Mesothelial cell of epicardium (in vitro differentiated cells): ENCODE measurements at places on chromosomes 4 and X.

DNA sequence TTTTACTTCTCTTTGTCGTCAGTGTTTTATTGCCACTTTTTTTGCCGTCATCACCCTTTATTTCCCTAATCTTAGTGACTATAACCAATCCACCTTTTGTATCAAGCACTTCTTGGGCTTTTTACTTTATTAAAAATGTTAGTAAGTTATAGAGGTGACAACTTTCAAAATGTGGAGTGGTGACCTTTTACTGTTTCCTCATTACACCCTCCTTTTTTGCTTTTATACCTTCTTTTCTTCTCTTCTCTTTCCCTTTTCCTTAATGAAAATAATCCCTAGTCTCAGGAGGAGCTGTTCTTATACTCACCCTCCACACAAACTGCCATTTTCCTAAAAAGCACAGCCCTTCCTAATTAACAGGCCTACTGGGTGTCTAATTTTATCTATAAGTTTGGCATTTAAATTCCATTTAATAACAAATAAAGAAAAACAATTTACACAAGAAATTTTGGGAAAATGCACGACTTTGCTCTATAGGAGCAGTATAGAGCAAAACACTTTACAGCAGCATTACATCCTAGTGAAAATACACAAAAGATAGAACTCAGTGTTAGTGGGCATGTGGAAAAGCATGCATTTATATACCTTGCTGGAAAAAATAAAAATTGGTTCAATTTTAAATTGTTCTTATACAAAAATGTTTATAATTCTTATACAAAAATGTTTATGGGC is 27.3 kb downstream of the BBS12 start:
- no peak for DNase-seq

GRCh38 chrX:39283239-39283638 is 482.0 kb downstream of the MID1IP1 start:
- DNase-seq, result no peak

DNA sequence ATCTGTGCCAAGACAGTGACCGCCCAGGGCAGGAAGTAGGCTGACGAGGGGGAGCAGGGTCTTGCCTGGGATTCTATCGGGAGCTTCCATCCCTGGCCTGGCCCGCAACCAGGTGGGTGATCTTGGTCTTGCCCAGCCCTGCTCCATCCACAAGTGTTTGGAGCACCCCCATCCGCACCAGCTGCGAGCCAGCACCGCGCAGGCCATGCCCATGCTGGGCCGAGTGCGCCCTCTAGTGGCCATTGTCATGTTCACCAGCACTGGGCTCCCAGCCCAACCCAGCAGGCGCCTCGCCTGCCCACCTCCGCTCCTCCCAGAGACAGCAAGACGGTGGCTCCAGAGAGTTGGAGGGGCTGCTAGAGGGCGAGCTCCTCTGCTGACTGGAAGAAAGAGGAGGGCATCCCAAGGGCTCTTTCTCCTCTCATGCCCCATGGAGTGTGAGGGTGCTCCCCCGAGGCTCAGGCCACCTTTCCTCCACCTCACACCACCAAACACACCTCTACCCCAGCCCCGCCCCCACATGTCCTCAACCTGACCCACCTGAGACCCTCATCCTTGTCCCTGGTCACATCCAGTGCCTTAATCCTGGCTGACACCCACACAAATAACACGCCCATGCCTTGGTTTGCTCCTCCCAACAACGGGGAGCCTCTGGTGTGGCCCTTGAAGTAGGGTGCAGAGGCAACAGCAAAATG is 9.8 kb upstream of the ATP2B3 start:
- DNase-seq, result peak; percentile 78

DNA sequence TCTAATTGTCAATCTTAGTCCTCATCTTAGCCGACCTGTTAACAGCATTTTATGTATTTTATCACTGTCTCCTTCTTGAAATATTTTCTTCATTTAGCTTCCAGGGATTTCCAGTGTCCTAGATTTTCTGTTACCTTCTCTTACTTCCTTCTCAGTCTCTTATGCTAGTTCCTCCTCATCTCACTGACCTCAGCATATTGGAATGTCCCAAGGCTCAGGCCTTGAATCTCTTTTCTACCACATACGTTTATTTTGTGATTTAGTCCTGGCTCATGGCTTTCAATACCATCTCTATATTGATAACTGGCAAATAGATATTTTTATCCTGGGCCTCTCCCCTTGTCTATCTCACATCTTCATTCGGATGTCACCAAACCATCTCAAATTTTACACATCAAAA is 61.1 kb downstream of the IQCM start:
- DNase-seq, result no peak

GRCh38 chrX:121496966-121497365 is 449.6 kb downstream of the GLUD2 start:
- DNase-seq, result no peak

DNA sequence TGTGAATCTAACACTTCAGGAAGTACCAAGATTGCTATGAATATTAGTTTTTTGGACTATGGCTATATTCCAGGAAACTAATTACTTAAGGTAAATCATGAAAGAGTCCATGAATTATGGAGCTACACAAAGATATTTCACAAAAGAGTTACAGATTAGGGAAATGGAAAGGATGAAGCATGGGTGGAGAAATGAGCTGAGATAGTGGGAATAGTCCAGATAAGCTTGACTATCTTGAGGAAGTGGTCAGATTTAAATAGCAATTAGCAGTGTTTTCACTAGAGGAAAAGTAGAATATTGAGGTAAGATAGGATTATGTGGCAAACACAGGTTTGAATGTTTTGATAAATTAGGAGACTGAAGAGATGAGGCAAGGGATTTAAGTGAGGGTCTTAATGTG is 42.1 kb upstream of the C1GALT1C1 start:
- no peak for DNase-seq

DNA sequence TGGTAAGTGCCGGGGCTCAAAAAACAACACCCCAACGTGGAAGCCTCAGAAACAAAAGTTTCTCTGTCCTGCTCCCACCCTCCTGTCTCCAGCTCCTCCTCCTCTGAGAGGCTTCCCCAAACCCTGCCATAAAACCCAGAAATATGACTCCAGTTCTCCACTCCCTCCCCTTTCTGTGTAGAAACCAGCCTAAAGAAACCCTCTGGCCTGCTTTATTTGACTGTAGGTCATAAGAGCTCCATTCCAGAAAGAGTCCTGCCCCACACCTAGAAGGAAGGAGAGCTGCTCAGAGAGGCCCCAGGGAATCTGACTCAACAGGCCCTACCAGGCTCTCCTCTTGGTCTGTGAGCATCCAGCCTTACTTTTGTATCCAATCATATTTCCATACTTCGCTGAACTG is 872 bp upstream of the S100P start:
- no peak for DNase-seq

DNA sequence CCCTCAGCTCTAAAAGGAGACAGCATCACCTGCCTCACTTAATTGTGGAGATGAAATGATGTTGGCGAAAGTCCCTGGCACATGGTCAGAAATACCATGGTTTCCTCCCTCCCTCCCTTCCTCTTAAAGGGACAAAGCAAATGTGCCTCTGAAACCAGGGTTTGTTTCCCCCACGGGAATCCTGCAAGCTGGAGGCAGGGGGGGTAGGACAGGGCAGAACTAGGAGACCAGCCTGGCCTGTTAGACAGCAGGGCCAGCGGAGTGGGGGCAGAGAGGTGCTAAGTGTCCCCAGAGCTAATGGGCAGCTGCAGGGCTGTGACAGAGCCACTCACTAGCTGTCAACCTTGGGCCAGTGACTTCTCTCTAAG is 5.7 kb downstream of the RTL5 start:
- no peak for DNase-seq

GRCh38 chr4:16869594-16870245 is 28.7 kb downstream of the LDB2 start:
- no peak for DNase-seq

- DNase-seq, result no peak
Observed at GRCh38 chr4:126372634-126373033, 1057.9 kb downstream of the FAT4 start.

GRCh38 chrX:48460606-48461005 is 9.5 kb downstream of the SLC38A5 start:
- no peak for DNase-seq

- DNase-seq, result no peak
Observed at GRCh38 chr4:179007755-179008154, 1565.5 kb upstream of the AGA start.

- no peak for DNase-seq
Observed at GRCh38 chrX:57918750-57919436, 8.6 kb upstream of the ZXDA start.

DNA sequence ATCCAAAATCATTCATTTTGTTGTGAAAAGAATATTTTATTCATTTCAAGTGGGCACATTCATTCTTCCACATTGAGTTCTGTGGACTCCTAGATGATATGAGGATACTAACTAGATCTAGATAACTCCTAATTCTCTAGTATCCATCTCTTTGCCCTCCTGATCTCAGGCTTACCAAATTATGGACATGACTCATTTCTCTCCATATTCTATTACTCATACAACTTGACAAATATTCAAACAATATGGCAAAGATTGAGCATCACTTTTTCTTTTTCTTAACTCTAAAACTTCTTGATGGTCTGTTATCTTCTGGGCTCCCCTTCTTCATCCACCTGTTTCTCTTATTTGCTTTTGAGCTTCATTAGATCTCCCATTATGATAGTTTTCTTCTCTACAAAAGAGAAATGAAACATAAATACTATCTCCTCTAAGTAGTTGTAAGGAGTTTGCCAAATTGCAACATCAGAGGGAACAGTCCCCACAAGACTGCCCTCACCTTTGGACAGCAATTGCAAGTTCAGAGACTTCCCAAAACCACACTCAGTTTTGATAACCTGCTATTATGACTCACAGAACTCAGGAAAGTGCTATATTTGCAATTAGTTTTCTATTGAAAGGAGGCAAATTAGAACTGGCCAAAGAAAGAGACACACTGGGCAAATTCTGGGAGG is 422.9 kb downstream of the SPRY1 start:
- DNase-seq, result no peak

GRCh38 chrX:78831523-78831922 is 84.0 kb downstream of the LPAR4 start:
- no peak for DNase-seq

GRCh38 chr4:55733932-55734331 is 85.7 kb upstream of the EXOC1L start:
- no peak for DNase-seq

GRCh38 chr4:123849495-123849894 is 452.9 kb downstream of the SPRY1 start:
- DNase-seq, result no peak

GRCh38 chrX:129788527-129788926 is 8.8 kb downstream of the SASH3 start:
- DNase-seq, result no peak

DNA sequence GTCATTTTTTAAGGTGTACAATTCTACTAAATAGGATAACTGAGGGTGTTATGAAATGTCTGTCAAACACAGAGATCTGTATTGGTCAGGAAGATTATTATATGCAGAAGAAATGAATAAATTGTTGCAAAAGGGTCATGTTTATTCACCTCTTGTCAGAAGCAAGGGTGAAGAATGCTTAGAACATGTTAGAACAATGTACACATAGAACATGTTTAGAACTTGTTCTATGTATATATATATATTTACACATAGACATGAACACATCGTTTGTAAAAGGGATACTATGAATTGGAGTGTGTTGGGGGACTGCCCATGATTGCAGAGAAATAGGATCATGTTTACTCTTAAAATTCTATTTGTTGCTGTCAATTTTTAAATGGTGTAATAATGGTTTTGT is 28.0 kb upstream of the TMEM150C start:
- DNase-seq, result no peak

DNA sequence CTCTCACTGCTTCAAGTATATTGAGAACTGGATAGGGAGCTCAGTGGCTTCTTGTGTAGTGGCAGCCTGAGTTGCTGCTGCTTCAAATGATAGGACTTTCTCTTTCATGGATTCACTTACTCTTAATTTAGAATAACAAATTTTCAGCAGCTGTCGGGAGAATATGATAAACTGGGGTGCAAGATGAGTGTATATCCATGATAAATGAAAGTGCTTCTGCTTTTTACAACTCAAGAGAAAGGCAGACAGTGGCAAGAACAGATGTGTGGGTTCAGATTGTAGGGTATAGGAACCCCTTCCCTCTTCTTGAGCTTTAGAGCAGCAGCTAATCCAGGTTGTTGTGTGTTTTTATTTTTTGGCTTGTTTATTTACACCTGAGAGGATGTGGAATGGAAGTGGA is 1.0 kb downstream of the SH3BGRL start:
- no peak for DNase-seq

DNA sequence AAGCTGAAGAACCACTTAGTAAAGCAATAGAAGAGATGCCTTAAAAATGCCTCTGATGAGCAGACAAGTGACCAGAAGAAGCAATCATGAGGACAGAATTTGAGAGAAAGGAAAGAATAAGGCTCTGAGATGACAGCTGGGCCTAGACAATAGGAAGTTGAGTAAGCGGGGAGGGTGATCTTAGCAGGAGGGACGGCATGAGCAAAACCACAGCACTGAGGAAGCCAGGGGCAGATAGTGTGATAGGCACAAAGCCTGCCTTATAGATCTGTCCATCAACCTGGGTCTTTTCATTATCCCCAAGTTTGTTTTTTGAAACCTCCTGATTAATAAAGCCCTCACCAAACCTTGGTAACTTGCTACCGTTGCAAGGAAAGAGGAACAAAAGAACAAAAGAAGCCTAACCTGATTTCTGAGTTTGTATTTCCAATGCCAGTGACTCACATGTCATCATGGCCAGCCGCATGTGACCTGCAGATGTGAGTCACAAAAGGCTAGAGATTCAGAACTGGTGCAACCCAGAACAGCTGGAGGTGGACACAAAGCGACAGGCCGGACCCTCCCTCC is 55.7 kb upstream of the PPARGC1A start:
- DNase-seq, result no peak

DNA sequence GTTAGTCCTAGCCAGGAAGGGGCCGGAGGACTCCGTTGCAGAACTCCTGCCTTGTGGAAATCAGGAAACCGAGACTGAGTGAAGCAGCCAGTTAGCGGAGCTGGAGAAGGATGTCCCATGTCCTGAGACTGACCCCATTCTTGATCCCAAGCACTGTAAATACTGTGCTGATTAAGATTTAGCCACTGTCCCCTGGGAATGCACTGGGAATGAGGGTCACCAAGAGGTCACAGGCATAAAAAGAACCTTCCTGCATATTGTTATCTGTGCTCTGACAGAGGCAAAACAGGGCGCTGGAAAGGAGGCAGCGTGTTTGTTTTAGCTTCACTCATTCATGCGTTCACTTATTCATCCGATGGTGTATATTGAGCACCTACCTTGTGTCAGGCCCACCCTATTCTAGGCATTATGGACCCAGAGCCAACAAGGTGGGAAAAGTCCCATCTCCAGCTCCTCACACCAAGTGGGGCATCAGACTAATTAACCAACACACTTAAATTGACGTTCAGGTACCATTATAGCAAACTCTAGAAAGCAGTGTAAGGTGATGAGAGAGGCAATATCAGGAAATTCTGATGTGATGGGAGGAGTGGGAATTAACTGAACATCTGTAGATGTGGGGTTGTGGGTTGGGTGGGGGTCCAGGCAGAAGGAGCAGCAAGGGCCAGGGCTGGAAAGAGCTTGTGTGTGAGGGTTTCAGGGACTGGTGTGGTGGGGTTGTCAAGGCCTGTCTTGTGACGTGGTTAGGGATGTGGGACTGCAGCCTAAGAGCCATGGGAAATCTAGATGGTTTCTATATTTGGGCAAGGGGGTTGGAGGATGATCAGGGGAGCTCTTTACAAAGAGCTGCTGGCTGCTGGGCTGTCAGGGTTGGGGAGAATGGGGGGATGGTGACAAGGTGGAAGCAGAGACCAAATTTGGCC is 10.6 kb upstream of the SLC2A9 start:
- DNase-seq, result no peak

- no peak for DNase-seq
Observed at GRCh38 chr4:11618666-11619282, 190.1 kb upstream of the HS3ST1 start.
